ENCODE measurements at places on chromosomes 5 and 9.
A peak's percentile ranks its signal among the peaks of the same experiment; 100 is the strongest.

DNA sequence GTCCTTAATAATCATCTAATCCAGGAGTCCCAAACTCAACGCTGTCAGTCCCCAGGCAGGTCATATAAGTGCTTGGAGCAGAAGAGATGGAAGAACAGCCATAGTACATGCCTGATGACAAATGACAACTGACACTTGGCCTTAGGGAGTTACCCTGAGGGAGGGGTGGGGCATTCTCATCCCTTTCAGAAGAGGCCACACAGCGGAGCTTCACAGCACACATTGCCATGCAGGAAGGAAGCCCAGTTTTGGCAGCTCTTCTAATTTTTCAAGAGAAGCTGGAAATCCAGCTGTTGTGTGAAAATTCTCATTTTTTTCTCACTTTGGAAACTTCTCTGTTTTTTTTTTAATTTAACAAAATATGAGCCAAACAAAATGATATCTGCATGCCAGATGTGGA, 89.0 kb downstream of the ASTN2 start:
- no peak for DNase-seq

- DNase-seq: no peak
These were observed 3.7 kb downstream of the ANGPTL2 start for GRCh38 chr9:127118597-127119319.

DNA sequence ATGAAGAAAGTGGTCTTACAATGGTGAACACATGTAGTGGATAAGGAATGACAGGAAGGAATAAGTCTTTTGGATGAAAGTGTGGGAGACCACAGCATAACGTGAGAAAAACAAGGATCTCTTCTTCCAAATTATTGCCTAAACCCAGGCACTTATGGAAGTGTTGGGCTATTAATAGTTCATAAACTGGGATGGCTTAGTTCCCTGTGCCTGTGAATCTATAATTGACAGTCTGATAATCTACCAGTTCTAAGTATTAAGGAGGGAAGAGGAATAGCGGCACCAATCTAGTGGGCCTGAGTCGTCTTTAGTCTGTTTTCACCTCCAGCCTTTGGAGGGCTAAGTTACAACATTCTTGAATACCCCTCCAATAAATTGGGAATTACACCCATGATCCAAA, 39.2 kb upstream of the LRRTM2 start:
- no peak for DNase-seq

DNA sequence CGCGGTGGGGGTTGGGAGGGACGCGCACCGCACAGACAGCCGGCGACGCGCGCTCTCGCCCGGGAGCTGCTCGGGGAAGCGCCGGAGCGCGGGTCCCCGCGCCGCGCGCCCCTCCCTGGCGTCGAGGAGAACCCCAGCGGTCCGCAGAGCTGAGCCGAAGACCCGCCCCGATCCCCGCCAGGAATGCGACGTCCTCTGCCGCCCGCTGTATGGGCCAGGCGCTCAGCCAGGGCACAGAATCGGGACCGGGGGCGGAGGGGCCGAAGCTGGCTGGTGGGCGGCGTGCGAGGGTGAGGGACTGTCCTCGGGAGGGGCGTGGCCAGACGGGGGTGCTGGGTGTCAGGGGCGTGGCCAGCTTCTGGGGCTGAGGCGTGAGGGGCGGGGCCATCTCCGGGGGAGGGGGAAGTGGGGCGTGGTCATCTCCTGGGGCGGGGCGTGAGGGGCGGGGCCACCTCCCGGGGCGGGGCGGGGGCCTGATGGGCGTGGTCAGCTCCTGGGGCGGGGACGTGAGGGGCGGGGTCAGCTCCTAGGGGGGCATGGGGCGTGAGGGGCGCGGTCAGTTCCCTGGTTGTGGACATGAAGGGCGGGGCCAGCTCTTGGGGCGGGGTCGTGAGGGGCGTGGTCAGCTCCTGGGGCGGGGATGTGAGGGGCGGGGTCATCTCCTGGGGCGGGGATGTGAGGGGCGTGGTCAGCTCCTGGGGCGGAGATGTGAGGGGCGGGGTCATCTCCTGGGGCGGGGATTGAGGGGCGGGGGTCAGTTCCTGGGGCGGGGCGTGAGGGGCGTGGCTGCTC, 965 bp downstream of the PTGDS start:
- DNase-seq: peak; percentile 77

DNA sequence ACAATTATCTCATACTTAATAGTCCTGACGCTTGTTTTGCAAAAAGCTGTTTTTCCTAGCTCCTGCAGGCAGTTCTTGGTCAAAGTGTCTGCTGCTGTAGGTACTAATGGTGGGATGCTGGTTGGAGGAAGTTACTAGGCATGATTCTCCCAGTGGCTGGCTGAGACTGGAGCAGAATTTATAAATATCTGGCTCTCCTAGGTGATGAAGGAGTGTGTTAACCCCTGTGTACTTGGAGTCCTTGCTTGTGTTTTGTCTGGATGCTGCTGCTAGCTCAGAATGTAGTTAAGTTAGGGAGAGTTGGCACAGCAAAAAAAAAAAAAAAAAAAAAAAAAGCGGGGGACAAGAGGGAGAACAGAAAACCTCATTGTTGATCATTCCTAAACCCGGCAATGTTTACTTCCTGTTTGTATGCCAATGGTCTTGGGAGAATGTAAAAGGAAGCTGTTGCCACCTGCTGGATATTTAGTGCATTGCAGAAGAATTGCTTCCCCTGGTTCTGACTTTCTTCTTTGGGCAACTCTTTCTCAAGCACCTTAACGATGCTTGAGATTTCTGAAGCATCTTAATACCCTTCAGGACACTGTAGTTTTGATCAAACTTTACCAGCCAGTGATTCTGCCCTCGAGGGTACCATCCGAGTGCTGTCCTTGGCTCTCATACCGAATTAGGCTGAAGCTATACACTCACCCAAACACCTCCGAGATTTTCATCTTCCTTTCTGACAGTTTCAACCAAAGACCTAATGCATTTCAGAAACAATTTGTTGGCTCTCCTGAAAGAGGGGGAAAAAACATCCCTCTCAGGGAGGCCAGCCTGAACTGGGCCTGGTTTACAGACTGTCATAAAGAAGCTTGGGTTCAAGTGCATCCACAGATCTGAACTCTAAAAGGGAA, 71.7 kb upstream of the WWC1 start:
- DNase-seq: peak; percentile 4

GRCh38 chr5:156534906-156535485, 208.0 kb downstream of the SGCD start:
- no peak for DNase-seq

GRCh38 chr5:175603987-175604739, 53.7 kb upstream of the HRH2 start:
- no peak for DNase-seq

- DNase-seq: no peak
These were observed 267.7 kb downstream of the ADAMTS6 start for GRCh38 chr5:65213921-65214525.

DNA sequence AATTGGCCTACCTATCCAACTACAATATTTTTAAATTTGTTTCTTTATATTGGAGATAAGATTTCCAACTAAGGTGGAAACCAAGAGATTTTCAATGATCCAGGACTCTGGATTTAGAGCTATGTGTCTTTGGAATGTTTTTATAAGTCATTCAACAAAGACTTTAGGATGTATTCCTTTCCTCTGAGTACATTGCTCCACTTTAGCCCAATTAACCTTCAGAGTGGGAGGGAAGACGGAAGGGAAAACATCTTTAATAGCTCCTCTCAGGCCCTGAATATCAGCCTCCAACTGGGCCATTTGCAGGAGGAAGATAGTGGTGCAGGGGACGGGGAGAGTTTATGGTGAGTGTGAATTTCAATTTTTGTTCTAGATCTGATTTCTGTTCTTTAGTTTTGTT, 239.2 kb downstream of the PIK3R1 start:
- no peak for DNase-seq

DNA sequence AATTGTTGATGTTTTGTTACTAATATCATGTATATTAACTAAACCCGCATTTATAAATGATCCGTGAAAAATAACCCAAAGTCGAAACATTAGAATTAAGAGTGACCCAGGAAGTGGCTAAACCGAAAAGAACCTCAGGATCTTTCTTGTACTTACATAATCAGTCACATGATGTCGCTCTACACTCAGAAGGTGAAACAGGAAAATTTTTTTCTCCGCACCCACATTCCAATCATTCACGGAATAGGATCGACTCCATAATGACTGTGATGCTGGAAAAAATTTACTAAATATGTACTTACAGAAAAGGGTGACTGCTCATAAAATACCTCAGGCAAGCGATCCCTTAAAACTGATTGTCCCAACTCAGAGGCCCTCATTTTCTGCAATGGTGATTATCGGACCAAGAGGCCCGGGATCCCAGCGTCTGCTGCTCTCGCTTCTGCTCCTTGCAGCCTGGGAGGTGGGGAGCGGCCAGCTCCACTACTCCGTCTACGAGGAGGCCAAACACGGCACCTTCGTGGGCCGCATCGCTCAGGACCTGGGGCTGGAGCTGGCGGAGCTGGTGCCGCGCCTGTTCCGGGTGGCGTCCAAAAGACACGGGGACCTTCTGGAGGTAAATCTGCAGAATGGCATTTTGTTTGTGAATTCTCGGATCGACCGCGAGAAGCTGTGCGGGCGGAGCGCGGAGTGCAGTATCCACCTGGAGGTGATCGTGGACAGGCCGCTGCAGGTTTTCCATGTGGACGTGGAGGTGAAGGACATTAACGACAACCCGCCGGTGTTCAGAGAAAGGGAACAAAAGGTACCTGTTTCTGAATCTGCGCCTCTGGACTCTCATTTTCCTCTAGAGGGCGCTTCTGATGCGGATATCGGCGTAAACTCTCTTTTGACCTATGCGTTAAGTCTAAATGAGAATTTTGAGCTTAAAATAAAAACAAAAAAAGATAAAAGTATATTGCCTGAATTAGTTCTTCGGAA, at the start of gene PCDHA12:
Gene PCDHA12, plus strand, starts transcription at position 224 of the 981 bp plus-strand sequence. Its CDS starts 165 bp downstream, at position 389.
- DNase-seq: no peak

DNA sequence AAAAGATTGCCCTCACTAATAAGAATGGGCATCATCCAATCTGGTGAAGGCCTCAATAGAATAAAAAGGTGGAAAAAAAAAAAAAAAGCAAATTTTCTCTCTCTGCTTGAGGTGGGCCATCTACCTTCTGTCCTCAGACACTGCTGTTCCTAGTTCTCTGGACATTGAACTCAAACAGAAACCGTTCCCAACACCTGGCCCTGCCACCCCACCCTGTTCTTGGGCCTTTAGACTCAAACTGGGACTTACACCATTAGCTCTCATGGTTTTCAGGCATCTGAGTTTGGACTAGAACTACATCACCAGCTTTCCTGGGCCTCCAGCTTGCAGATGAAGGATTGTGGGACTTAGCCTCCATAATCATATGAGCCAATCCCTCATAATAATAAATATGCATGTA, 71.0 kb downstream of the SSBP2 start:
- DNase-seq: no peak

- no peak for DNase-seq
These were observed 68.5 kb downstream of the PRLR start for GRCh38 chr5:35161652-35162273.

DNA sequence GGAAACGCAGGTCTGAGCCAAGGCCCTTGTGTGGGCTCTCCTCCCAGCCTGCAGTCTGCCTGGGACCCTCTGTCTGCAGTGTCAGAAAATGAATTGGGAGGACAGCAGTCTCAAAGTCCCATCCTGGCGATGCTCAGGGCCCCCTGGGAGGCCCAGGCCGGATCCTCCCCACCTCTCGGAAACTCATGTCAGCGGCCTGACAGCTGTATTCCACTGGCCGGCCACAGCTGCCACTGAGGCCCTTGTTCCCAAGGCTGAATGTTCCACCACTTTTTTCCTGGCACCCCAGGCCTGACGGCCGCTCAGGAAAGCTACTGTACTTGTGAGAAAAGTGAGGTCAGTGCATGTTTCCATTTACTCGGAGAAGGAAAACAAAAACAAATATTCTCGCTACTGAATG, 180.0 kb downstream of the FGF18 start:
- DNase-seq: no peak

Measured in NCI-H2171 (cell line).